Esophagus squamous epithelium (tissue), 5 donors: ENCODE measurements at places on chromosomes 13 and 19. TPM values are rescaled to one million over a fixed set of nuclear protein-coding genes. Genes with fewer than 3 reads are reported as not detected.

DNA sequence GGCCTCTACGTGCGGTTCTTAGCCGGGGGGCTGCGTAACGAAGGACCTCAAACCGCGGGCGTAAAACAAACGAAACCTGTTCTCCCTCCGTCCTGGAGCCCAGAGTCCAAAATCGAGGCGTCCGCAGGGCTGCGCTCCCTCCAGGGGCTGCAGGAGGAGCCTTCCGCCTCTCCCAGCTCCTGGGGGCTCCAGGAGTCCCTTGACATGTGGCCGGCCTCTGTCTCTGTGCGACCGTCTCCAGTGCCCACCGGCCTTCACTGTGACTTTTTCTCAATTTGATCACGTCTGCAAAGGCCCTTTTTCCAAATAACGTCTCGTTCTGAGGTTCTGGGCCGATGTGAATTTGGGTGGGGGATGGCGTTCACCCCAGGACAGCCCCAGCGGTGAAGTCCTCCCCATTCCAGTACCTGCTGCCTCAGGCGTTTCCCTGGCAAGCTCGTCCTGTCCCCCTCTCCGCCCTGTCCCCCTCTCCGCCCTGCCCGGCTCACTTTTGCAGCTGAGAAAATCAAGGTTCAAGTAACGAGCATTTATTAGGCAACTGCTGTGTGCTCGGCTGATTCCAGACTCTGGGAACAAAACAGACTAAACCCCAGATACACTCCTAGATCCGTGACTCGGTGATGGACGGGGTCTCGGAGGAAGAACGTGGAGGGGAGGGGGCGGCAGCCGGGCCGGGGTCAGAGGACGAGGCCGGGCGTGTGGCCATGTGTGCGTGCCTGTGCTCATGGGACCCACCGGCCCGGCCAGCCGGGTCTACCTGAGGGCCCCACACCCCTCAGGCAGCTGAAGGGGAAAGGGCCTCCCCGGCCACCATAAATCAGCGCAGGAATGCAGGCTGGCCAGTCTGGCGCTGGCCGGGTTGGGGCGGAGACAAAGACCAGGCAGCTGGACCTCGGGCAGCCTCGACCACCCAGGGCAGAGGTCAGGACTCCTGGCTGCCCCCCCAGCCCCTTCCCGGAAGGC lies 28.1 kb upstream of the WDR18 start:
- no peak for DNase-seq

DNA sequence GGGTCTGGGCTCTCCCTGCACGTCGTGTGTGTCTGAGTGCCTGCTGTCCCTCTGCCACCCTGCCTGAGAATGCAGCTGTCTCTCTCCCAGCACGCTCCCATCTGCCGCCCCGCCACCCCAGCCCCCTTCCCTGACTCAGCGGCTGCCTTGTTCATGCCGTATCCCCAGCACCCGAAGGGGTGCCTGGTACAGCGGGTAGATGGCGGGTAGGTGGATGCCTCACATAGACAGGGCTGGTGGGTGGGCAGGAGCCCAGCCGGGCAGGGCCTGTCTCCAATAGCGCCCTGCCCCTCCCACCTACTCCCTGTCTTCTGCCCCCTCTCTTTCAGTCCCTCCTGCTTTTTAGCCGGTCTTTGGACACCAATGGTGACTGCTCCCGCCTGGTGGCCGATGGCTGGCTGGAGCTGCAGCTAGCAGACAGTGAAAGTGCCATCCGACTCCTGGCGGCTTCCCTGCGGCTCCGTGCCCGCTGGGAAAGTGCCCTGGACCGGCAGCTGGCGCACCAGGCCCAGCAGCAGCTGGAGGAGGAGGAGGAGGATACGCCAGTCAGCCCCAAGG lies 30.3 kb downstream of the DHX34 start:
- no peak for DNase-seq

VN1R2 gene
- total RNA-seq, result not detected

GRCh38 chr13:77986713-77987112 lies 68.1 kb upstream of the EDNRB start:
- no peak for DNase-seq

KCNJ14 gene
- 1.3 TPM for total RNA-seq

CD70 gene
- total RNA-seq, result 4.0 TPM

DNA sequence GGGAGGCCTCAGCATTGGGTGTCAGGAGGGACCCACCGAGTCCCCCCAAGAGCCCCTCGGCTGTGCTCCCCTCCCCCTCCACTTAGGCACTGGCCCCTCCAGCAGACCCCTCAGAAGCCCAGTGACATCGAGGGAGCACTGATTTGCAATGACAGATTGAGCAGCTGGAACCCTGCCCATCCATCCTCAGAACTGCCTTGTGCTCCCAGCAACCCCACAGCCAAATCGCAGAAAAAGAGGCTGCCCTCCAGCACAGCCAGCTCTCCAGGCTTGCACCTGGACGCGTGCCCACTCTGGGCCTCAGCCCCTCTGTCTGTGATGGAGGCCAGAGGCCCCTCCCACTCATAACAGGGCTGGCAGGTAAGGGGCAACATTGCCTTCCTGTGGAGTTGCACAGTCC lies 123.2 kb upstream of the VSTM2B start:
- no peak for DNase-seq

MYH14 gene
- 141 TPM for total RNA-seq

ZNF460 gene
- total RNA-seq, result 59.6 TPM

DNA sequence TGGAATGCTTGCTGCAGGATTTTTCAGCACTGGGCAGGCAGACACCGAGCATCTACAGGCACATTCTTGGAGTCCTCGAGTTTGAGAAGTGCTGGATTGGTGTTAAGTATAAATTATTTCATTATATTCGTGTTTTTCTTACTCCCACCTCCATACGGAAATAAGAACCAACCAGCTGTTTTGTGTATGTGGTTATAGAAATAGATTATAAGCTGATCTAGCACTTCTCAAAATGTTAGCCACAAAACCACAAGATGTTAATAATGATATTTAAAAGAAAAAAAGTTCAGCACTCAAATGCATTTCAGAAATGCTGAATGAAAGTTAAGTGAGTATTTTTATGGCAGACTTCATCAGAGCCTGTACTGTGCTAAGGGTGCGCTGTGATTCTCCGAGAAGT lies 24.0 kb upstream of the TEX29 start:
- no peak for DNase-seq

ZGLP1 gene
- 1.5 TPM for total RNA-seq

PDX1 gene
- total RNA-seq, result not detected

COL4A1 gene
- total RNA-seq, result 8.9 TPM

- DNase-seq, result no peak
These were observed 524.4 kb upstream of the SPRY2 start for GRCh38 chr13:80865329-80865728.

GRCh38 chr13:35566340-35566739 lies 89.9 kb upstream of the MAB21L1 start:
- no peak for DNase-seq

WASF3 gene
- 13.9 TPM for total RNA-seq

DNA sequence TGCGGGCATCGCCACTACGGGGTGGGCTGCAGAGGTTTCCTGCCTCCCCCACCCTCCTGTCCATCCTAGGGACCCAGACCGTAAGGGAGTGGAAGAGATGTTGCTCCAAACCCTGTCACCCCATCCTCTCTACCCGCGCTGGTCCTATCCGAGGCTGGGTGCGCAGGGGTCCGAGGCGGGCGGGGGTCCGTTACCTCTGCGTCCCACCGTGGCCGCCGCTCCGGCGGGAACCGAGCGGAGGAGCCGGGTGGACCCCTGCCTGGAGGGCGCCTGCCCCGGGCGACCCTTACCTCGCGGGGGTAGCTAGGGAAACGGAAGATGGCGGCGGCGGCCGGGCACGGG lies at the start of gene DGKH:
TSS of gene DGKH (plus strand) at position 307 of the 342 bp plus-strand sequence. CDS start 126 bp downstream, outside the sequence.
- DNase-seq, result no peak

DNA sequence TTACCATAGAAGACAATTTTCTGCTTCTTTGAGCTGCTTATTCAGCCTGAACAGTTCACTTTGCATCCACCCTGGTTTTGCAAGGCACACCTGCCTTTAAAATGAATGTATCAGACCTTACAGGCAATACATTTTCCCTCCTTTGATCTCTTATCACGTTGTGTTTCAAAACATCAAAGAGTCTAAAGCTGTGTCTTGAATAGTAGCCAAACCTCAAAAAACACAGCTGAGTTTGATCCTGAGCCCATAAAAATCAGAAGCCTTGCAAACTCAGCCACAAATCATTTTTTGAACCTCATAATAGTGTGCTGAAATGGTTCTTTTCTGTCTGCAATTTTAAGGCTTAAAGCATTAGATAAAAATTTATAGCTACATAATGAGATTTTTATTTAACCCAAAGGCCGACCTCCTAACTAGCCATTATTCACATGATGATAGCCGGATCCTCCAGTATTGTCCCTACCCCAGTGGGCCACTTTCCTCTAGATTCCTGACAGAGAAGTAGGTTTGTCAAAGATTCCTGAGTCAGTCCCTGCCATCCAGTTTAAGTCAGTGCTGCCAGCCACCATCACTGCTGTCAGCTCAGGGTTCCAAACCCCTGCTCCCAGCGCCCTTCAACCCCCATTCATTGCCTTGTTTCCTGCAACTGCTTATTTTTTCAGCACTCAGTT lies 71.8 kb downstream of the CAB39L start:
- no peak for DNase-seq

PIN1 gene
- 77.1 TPM for total RNA-seq

HIF3A gene
- 5.1 TPM for total RNA-seq

- no peak for DNase-seq
These were observed 3.6 kb downstream of the LTBP4 start for GRCh38 chr19:40604647-40605215.

- no peak for DNase-seq
These were observed 7.5 kb downstream of the ELAVL1 start for GRCh38 chr19:7997809-7998480.

RNASEH2B gene
- total RNA-seq, result 20.1 TPM

DNA sequence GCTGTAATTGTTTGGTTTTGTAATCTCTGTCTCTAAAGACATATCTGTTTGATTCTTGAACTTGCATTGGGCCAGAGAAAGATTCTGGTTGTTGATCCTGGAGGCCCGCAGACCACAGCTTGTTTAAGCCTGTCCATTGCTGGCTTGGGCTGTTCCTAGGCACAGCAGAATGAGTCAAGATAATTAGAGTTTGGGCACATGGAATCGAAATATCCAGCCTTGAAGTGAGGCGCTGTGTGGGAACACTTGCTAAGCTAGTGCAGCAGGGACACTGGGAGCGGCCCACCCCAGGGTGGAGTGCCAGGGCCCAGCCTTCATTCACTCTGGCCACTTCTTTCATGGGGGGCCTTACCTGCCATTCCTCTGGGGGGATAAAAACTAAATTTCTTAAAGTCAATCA lies 219.7 kb downstream of the LMO7 start:
- no peak for DNase-seq

PGPEP1 gene
- total RNA-seq, result 4.7 TPM

DNA sequence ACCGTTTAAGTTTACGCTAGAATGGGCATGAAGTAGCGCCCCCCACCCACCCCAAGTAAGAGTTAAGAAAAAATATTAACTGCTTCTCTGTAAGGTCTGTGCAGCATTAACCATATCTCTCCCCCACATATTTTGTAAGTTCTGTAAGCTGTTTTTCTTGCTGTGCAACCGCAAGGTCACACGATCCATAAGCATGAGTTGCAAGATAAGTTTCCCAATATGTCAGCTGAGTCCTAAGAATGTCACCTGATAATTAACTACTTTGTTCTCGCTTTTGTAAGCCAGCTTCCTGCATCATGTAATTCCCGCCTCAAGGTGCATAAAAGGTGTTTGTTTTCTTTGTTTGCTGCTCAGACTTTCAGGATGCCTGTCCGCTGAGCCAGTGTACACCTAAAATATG lies 187.0 kb downstream of the MYO16 start:
- DNase-seq, result no peak

GRCh38 chr13:67421475-67421874 lies 191.3 kb upstream of the PCDH9 start:
- DNase-seq, result no peak

GRCh38 chr13:36028359-36029025 lies 102.7 kb downstream of the DCLK1 start:
- DNase-seq, result no peak

- no peak for DNase-seq
These were observed 266.4 kb downstream of the NALCN start for GRCh38 chr13:101149735-101150384.

GRCh38 chr19:20102097-20102496 lies 24.3 kb downstream of the ZNF90 start:
- DNase-seq, result no peak

GRCh38 chr13:107942030-107942617 lies 273.2 kb downstream of the LIG4 start:
- DNase-seq, result no peak

DNA sequence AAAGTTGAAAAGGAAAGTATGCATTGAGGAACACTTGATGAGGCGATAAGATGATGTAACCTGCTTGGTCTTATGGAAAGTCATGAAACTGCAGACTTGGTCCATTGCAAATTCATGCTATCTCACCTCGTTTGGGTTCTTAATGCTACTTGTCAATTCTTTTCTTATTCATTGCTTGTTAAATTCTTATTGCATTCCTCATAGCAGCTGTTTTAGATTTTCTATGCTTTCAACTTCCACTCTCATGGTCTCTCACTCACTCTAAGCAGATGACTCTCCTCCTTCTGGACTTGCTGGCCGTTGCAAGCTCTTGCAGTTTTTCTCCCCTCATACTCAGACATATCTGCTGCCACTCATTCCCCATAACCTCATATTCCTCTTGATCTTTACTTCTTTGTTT lies 67.8 kb upstream of the CSNK1A1L start:
- no peak for DNase-seq

GRCh38 chr19:2719920-2720776 lies 1.0 kb downstream of the DIRAS1 start:
- DNase-seq, result no peak

GRCh38 chr19:30881930-30882329 lies 467.3 kb downstream of the TSHZ3 start:
- DNase-seq, result no peak
